ENCODE measurements at places on chromosomes 2 and 18. TPM values are rescaled to one million over a fixed set of nuclear protein-coding genes. Genes with fewer than 3 reads are reported as not detected.

Gene SLC9A4
- not detected for total RNA-seq

Gene RAB6C
- total RNA-seq = not detected

Gene ACTR1B
- total RNA-seq = 59.7 TPM

Gene RND3
- total RNA-seq = 557 TPM

Gene LYG1
- total RNA-seq = 0.16 TPM

Gene ALPG
- total RNA-seq = not detected

Gene SERPINB2
- total RNA-seq = 1.4 TPM

Gene CPO
- 0.17 TPM for total RNA-seq

Gene ZSCAN30
- total RNA-seq = 12.2 TPM

Gene HDAC4
- total RNA-seq = 19.7 TPM

Gene PRKAG3
- not detected for total RNA-seq

Gene SP140L
- 7.3 TPM for total RNA-seq

Gene NGEF
- total RNA-seq = 11.2 TPM

Gene DNAH6
- 0.17 TPM for total RNA-seq

Gene GALNT5
- 30.1 TPM for total RNA-seq

Gene DSEL
- total RNA-seq = 74.9 TPM

Gene PLB1
- 2.5 TPM for total RNA-seq

Gene CRYGD
- total RNA-seq = not detected

Gene RAPGEF4
- total RNA-seq = 1.9 TPM

Gene PJVK
- total RNA-seq = 3.3 TPM

Gene NOTO
- total RNA-seq = not detected

Gene SRD5A2
- not detected for total RNA-seq

Gene IL37
- total RNA-seq = not detected

Gene DPYSL5
- total RNA-seq = not detected

Gene RESP18
- not detected for total RNA-seq

Gene TSPYL6
- not detected for total RNA-seq

Gene CD8B2
- total RNA-seq = not detected
